Epithelial cell of umbilical artery (primary cell): ENCODE measurements at places on chromosomes 2 and 18. TPM values are rescaled to one million over a fixed set of nuclear protein-coding genes. Genes with fewer than 3 reads are reported as not detected.

CACNB4 gene
- under 0.01 and 0.15 TPM in 2 replicates for total RNA-seq

NETO1 gene
- not detected in 2 replicates for total RNA-seq

KIF1A gene
- under 0.01 TPM in 1 of 2 replicates, not detected in the other for total RNA-seq

MROH2A gene
- not detected in 2 replicates for total RNA-seq

UGT1A3 gene
- total RNA-seq, result not detected in 2 replicates

ALS2 gene
- total RNA-seq, result 33.8 and 40.9 TPM in 2 replicates

MATN3 gene
- 1.4 and 2.3 TPM in 2 replicates for total RNA-seq

MC4R gene
- total RNA-seq, result not detected in 2 replicates

ANKRD12 gene
- total RNA-seq, result 8.8 and 28.7 TPM in 2 replicates

ASB18 gene
- not detected in 2 replicates for total RNA-seq

FOXD4L1 gene
- under 0.01 TPM in 1 of 2 replicates, not detected in the other for total RNA-seq

SPC25 gene
- 9.4 and 12.5 TPM in 2 replicates for total RNA-seq

SPP2 gene
- not detected in 2 replicates for total RNA-seq

GDF7 gene
- 5.5 and 36.8 TPM in 2 replicates for total RNA-seq

MREG gene
- 3.6 and 4.4 TPM in 2 replicates for total RNA-seq

SLC25A52 gene
- total RNA-seq, result not detected in 2 replicates

SLC8A1 gene
- total RNA-seq, result 5.2 and 18.2 TPM in 2 replicates
